Small intestine (tissue), 16 donors: ENCODE measurements at places on chromosomes 3 and 15. TPM values are rescaled to one million over a fixed set of nuclear protein-coding genes. Genes with fewer than 3 reads are reported as not detected.

POLQ gene
- 1.8 TPM for polyA plus RNA-seq

- H3K27me3 ChIP-seq: no peaks in the 10 kb centered on the region
- H3K4me1 ChIP-seq: no peaks in the 10 kb centered on the region
- DNase-seq: peak; percentile 91
- H3K36me3 ChIP-seq: no peaks in the 10 kb centered on the region
Measured at GRCh38 chr3:30625541-30626438, 19.4 kb downstream of the TGFBR2 start.

DNA sequence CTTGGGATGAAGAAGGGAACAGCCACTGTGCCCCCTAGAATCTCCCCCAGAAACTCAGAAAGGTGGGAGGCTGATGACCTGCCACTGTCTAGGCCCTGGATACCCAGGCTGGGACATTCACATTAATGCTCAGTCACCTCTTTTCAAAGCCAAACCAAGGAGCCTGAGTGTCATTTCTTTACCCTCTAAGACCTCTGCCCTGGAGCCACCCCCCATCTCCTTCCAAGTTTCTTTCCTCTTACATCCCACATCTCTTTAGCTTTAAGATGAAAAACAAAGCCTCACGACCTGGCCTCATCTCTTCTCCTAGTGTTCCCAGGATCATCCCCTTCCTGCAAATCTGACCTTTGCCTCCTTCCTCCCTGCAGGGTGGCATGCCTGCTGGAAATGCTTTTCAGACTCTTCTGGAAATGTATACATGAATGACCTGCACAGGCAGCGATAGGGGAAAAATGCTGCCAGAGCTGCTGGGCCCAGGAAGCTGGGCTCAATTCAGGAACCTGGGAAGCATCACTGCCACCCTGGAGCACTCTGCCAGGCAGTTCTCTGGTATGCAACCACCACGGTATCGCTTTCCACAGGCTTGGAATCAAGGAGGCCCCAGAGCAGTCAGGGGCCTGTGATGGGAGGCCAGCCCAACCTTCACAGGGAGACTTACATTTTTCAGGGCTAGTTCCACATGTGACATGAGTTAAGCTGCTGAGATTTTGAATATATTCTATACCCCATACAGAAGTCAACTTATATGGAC, 67.6 kb downstream of the DAPK2 start:
- no peak overlapping the region for H3K4me3 ChIP-seq
- peak overlapping the region; percentile 67 for H3K27ac ChIP-seq
- DNase-seq: peak; percentile 84
- H3K4me1 ChIP-seq: peaks cover 12% of the 10 kb centered on the region

GRCh38 chr3:127289706-127290575, 2.1 kb upstream of the PRR20G start:
- DNase-seq: no peak
- no peaks in the 10 kb centered on the region for H3K36me3 ChIP-seq
- H3K27me3 ChIP-seq: no peaks in the 10 kb centered on the region
- no peak overlapping the region for H3K27ac ChIP-seq

GRCh38 chr15:57554812-57555179, 36.9 kb upstream of the MYZAP start:
- H3K36me3 ChIP-seq: no peaks in the 10 kb centered on the region
- H3K4me1 ChIP-seq: no peaks in the 10 kb centered on the region
- H3K27ac ChIP-seq: no peak overlapping the region
- no peak for DNase-seq

DNA sequence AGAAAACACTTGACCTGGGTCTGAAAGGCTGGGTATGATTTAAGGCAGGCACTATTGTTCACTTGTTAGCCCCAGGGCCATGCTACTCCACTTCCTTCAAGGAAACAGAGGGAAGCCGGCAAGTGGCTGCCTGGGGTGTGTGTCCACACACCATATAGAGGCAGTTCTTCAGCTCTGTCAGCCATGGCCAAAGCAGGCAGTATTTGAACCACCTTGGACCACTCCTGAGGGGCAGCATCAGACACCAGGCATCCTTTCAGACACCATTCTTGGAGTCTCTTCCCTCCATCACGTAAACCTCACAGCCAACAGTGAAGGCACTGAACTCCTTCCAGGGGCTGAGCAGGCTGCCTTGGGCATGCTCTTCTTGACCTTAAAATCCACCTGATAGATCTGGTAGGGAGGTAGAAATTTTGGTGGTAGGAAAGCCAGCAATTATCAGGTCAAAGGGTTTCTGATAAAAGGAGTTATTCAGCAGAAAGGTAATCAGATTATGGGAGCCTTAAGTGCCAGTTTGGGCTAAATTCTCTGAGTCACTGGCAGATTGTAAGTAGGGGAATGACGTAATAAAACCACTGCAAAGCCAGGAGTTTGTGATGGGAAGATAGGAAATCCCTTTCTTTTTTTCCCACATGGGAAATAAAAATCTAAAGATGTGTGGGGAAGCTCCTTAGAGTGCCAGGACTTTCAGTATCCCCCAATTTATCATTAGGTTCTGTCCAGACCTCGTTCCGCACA, 20.2 kb downstream of the TGFBR2 start:
- DNase-seq: no peak
- H3K27ac ChIP-seq: peak overlapping the region; percentile 62
- H3K4me1 ChIP-seq: peaks cover 30% of the 10 kb centered on the region
- H3K27me3 ChIP-seq: no peaks in the 10 kb centered on the region
- H3K4me3 ChIP-seq: no peak overlapping the region
- H3K36me3 ChIP-seq: no peaks in the 10 kb centered on the region
